Activated T-cell treated with anti-CD3 and anti-CD28 coated beads, Interleukin-2, amount 50 U/mL, for 1 hour (primary cell): ENCODE measurements at places on chromosomes 11 and 22.
A peak's percentile ranks its signal among the peaks of the same experiment; 100 is the strongest.

- DNase-seq: no peak
Observed at GRCh38 chr11:10287140-10287539, 6.9 kb downstream of the SBF2 start.

GRCh38 chr11:83694191-83694910 lies 408.2 kb upstream of the CCDC90B start:
- DNase-seq: no peak

- DNase-seq: peak; percentile 15
Observed at GRCh38 chr11:215581-216037, 8.1 kb downstream of the RIC8A start.

GRCh38 chr11:65897020-65897471 lies 3.1 kb downstream of the FOSL1 start:
- no peak for DNase-seq
